ENCODE measurements at places on chromosomes 4 and X. TPM values are rescaled to one million over a fixed set of nuclear protein-coding genes. Genes with fewer than 3 reads are reported as not detected.

- peak; percentile 96 for DNase-seq
Measured at GRCh38 chrX:150982788-150983520, at the start of gene HMGB3. HMGB3 (plus strand) TSS chrX:150983335; CDS start chrX:150985600, 2,265 bp downstream.

CFP gene
- 3.3 TPM for total RNA-seq

DNA sequence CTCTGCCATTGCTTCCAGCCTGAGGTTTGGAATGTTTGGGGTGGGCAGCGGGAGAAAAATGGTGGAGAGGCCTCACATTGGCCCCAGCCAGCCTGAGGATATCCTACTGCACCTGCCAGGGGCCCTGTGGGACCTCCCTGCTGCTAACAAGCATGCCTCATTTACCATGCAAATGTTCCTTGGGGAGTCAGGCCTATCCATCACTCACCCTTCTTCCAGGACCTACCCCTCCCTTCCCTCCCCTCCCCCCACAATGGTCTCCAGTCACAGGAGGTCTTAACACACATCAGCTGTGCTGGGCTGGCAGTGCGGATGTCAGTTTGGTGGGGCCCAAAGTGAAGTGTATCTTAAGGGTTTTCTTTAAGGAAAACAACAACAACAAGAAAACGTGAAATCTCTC is 139.2 kb downstream of the SHOX start:
- no peak for DNase-seq

PPBP gene
- total RNA-seq: not detected

ASB12 gene
- total RNA-seq: not detected

GPRASP3 gene
- total RNA-seq: 1.4 TPM

DNA sequence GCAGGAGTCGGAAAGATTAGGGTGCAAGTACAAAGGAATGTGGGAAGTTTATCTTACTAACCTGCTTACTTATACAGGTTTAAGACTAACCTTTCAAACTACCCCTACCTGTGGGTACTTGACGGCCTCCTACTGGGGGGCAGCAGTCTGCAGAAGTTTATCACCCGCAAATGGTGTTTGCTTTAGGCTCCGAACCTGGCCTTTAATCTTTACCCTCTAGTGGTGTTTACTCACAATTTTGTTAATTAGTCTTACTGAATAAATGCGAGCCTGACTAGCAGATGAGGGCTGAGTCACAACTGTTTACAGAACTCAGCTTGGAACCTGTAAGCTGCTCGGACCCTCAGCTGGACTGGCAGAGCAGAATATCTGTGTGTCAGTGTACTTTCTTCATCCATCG is 204.2 kb upstream of the GPRIN3 start:
- no peak for DNase-seq

DNA sequence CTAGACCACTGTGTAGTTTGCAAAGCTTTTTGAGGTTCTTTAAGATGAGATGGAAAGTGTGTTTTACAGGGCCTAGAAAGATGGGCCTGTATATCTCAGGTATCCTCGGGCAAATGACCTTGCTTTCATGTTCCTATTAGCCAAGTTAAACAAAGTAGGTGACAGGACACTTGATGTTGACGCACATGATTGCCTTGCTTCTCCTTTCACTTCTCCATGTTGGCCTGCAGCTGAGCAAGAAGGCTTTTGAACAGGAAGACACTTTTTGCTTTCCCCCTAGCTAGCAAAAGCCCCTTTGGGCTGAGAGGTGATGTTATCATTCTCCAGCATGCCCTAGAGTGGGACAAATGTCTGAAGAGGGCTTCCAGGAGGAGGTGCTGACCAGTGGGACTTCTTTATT is 202.1 kb downstream of the GPC3 start:
- peak; percentile 12 for DNase-seq

FAM184B gene
- 0.18 TPM for total RNA-seq

GRCh38 chrX:109775386-109775785 is 42.3 kb upstream of the ACSL4 start:
- DNase-seq: no peak

COQ2 gene
- 1.8 TPM for total RNA-seq

Data from stomach (tissue), 19 donors.